Germinal center (tissue), 1 donor: ENCODE measurements at places on chromosomes 7 and 10.

DNA sequence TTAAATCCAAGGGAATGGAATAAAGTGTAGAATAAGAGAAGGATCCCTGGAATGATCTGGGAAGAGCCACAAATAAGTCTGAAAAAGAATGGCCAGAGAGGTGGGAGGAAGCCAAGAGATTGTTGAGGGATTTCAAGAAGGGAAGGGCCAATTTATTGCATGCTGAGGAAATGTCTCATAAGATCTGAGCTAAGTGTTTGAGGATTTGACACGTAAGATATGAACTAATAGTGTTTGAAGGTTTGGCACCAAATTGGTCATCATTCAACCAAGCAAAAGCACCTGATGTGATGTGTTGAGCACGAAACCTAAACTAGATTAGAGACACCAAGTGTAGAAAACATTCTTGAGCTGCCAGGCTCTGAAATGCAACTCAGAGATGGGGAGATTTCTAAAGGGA lies 97.9 kb downstream of the TSPAN12 start:
- no peak for DNase-seq

- no peak for DNase-seq
These were observed 4.2 kb upstream of the EBF3 start for GRCh38 chr10:129968020-129968852.

DNA sequence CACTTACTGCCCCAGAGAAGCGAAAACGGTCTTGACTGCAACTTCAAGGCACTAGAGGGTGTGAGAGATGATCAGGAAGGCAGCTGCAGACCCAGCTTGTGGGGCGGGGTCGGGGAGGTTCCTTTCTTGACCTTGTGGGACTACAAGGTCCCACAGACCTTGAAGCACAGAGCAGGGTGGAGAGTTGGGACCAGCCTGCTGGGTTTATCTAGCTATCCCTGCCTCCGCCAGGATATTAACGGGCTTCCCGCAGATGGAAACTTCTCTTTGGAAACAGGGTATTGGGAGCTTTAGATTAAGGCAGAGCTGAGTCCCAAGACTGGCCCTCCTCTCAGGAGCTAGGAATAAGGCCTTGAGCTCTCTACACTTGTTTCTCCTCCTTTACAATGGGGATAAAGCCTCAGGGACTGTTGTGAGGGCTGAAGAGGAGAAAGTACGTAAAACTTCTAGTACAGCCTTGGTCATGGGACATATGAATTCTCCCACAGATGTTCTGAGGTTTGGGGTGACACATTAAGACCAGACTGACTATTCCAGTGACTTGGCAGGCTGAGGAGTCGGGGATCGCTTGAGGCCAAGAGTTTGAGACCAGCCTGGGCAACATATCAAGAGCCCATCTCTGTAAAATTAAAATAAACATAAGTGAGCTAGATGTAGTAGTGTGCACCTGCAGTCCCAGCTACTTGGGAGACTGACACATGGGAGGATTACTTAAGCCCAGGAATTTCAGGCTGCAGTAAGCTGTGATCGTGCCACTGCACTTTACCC lies 153.2 kb downstream of the CDH23 start:
- DNase-seq: no peak

GRCh38 chr10:70617798-70618568 lies 15.4 kb upstream of the PRF1 start:
- DNase-seq: no peak

DNA sequence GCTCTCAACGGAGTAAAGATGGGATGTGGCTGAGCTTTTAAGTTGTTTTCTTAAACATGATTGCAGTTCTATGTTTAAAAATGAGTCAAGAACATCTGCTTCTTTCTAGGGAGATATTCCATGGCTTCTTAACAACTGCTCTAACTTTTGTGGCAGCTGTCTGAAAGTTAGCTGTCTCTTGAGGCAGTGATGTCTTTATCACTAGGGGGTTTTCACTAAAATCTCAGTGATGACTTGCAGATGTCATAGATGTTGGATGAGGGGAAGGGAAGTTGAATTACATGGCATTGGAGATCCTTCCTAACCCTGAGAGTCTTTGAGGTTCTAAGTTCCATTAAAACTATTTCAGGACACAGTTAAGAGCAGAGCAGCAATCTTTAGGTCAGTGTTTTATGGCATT lies 43.5 kb downstream of the PRKG1 start:
- DNase-seq: no peak

- no peak for DNase-seq
These were observed 408.0 kb downstream of the RPS24 start for GRCh38 chr10:78441694-78442093.

DNA sequence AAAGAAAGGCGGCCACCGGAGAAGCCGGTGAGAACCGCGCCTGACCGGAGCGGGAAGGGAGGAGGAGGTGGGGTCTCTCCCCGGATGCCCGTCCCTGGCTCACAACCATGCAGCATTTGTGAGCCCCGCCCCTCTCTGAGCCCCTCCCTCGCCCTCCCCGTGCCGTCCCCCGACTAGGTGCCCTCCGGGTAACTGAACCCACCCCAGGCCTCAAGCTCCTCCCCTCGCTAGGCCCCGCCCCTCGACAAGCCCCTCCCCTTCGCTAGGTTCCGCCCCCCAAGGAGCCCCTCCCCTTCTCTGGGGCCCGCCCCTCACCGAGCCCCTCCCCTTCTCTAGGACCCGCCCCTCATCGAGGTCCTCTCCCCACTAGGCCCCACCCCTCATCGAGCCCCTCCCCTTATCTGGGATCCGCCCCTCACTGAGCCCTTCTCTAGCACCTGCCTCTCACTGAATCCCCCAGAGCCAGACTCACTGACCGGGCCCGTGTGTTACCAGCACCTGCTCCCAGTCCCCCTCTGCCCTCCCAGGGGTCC lies 42.2 kb upstream of the HSPB1 start:
- peak; percentile 65 for DNase-seq

DNA sequence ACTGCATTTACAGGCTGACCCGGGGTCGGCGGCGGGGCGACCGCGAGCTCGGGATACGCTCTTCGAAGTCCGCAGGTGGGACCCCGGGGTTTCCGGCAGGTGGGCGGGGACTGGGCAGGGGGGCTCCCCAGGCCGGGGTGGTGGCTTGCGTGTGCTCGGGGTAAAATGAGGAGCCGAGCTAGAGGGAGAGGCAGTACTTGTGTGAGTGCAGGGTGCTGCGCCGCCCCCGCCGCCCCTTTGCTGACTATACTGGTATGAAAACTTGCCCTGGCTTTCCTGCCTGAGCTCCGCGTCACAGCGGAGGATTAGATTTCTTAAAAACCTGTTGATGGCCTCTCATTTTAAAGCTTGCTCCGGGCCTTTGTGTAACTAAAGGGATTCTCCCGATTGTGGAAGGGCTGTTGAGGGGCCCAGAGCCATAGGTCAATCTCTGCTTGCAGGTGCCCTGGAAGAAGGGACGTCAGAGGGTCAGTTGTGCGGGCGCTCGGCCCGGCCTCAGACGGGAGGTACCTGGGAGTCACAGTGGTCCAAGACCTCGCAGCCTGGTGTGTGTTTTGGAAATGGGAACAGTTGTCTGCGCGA lies 488 bp downstream of the ARMC10 start:
- DNase-seq: peak; percentile 66

DNA sequence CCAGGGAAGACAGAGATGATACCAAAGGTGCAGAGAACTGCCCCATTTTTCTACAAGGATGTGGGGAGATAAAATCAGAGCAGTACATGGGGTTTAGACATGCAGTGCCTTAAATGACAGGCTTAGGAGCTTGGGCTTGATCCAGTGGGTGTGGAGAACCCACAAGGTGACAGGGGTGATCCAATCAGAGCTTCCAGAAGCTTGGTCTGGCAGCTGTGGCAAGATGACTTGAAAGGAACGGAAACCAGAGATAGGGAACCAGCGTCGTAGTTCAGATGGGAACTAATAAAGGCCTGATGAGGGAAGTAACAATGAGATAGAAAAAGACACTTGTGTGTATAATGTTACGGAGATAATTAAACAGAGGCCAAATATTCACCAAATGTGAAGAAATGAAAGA lies 80.7 kb downstream of the SLC37A3 start:
- DNase-seq: no peak

DNA sequence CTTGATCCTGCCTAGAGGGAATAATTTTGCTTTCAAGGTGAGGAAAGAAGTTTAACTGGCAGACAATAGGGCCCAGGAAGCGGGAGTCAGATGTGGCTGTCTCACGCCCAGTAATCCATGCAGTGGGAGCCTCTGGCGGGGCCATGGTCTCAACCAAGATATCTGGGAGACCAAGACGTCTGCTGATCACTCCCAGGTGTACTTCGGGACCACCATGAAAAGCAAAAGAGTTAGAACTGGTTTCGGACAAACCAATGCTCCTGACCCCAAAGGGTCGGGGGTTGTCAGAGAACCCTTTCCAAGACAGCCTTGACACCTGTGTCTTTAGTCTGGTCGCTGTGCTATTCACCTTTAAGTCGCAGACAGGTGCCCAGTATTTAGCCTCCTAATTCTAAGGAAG lies 256.9 kb upstream of the MBL2 start:
- DNase-seq: no peak

GRCh38 chr10:44373341-44373995 lies 11.4 kb downstream of the CXCL12 start:
- no peak for DNase-seq

GRCh38 chr7:4167385-4167910 lies 514.6 kb upstream of the FOXK1 start:
- no peak for DNase-seq

GRCh38 chr10:114239117-114239993 lies at the start of gene VWA2:
VWA2 (plus strand) TSS chr10:114239254; CDS start chr10:114248714, 9,460 bp downstream.
- peak; percentile 43 for DNase-seq

DNA sequence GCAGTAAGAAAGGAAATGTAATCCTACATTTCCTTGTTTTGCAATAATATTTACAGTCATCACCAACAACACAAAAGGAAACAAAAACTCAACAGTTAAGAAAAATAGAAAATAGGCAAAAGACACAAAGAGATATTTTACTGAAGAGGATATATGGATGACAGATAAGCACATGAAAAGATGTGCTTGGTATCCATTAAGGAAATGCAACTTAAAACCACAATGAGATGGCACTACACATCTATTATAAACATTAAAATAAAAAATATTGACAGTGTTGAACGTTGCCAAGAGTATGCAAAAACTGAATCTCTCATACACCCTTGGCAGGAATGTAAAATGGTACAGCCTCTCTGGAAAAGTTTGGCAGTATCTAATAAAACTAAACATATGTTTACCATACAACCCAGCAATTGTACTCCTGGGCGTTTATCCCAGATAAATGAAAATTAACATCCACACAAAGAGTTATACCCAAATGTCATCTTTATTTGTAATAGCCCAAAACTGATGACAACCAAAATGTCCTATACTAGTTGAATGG lies 5.4 kb downstream of the CEP41 start:
- DNase-seq: no peak

- no peak for DNase-seq
These were observed 2.9 kb downstream of the TECPR1 start for GRCh38 chr7:98249106-98249505.

DNA sequence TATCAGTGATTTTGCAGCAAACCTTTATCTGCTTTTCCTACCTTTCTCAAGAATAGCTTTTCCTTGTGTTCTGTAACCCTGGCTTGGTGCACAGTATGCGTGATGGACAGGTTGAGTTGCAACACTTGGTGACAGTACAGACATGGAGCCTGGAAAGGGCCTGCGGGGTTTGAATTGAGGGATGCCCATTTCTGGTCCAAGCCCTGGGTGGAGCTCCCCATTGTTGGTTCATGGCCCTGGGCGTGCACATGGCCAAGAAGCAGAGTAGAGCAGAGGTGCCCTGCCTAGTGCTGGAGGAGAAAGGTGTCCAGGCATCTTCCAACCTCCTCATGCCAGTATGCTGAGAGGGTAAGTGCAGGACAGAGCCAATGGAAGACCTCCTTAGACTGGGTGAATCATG lies 106.6 kb upstream of the MKLN1 start:
- no peak for DNase-seq

GRCh38 chr7:86775203-86775602 lies 131.5 kb downstream of the GRM3 start:
- DNase-seq: no peak

DNA sequence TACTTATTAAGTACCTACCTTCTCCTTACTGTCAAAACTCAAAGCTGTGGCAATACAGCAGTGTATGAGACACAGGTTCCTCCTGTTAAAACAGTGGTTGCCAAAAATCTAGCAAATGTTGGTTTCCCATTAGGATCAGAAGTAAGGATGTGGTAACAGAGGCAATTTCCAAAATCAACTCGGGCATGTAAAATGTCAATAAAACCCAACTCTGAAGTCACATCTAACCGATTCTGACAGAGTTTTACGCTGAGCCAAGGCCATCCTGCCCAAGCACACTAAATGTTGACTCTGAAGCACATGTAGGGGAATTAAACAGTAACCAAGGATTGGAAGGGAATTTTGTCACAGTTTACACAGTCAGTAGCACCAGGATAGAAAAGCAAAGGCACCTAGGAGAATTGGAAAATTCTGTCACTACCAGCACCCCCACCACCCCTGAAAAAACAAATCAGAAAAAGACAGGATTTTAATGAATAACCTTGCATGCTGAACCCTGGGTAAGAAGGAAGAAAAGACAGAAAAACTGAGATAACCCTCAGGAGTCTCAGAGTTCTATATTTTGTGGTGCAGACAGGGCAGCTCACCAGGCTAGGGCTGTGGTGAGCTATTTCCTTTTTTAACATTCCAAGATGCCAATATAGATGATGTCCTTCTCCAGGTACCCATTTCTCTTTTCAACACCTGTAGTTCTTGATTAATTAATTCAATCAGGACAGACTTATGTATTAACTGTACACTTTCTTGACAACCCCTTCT lies 119.5 kb downstream of the DOCK4 start:
- DNase-seq: no peak

- DNase-seq: no peak
These were observed 223.2 kb downstream of the PRKG1 start for GRCh38 chr10:51297438-51297837.
